ENCODE measurements at places on chromosomes 13 and 19.

DNA sequence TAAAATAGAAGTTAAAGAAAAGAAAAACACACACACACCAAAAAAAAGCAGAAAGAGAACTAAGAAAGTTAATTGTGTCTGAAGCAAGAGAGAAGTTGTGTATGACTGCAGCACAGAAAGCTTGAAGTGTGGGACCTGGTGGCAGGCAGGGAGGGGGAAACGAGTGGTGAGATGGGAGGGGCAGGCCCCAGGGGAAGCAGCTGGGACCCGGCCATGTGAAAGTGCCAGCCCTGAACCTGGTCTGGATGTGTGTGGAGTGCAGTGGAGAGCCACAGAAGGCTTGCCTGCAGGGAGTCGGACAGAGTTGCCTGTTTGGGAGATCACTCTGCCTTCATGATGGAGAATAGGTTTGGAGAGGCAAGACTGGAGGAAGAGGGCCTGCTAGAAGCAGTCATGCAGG lies 199.0 kb downstream of the GGACT start:
- no peak for DNase-seq

DNA sequence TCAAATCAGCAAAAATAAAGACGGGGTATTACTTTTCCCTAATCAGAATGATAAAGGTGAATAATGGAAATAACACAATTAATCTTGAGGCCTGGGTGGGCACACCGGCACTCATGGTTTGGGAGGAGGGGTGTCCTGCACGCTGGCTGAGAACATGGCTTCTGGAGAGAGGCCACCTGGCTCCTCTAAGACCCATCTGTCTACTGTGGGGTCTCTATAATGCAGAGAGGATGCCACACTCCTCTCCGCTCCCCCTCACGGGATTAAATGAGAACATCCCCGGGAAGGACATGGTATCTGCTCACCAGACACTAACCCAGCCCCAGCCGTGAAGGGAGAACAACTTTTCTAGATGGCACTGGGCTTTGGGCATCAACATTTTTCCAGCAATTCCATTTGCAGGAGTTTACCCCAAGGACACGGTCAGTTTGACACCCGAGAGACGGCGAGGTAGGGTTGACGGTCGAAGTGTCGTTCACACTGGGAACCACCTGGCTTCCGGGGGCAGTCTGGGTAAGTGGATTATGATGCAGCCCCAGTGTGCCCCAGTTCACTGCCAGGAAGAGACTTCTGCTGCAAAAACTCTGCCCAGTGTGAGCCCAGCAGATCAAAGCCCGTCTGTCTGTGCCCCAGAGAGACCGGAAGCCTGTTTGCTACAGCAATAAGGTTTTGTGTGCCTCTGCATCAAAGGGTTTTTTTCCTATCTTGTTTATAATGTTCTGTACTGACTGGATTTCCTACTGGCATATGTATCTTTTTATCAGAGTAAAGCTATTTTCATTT lies 56.6 kb downstream of the CEBPG start:
- no peak for DNase-seq

DNA sequence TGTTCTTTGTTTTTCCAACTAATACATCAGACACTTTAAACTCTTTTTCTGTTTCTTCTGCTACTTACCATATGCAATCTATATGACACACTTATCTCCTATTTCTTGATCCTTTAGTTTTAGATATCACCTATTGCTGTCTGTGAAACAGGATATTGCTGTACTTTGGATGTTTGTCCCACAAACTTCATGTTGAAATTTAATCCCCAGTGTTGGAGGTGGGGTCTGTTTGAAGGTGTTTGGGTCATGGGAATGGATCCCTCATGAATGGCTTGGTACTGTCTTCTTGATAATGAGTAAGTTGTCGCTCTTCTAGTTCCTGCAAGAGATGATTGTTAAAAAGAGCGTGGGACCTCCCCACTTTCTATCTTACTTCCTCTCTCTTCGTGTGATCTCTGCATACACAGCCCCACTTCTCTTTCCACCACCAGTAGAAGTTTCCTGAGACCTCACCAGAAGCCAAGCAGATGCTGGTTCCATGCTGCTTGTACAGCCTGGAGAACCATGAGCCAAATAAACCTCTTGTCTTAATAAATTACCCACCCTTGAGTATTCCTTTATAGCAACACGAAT lies 244.2 kb downstream of the NHLRC3 start:
- no peak for DNase-seq

DNA sequence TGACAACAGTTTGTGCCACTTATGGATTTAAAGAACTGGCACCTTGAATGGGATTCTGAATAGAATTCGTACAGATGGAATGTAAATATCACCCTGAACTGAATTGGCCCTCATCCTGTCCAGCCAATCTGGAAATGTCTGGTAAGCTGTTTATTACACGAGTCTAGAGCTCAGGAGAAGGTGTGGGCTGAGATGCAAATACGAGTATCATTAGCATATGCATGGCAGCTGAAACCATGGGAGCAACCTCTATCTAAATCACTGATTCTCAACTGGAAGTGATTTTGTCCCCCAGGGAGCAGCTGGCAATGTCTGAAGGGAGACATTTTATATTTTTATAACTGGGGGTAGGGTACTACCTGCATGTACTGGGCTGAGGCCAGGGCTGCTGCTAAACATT lies 15.6 kb upstream of the VWA8 start:
- DNase-seq = no peak

DNA sequence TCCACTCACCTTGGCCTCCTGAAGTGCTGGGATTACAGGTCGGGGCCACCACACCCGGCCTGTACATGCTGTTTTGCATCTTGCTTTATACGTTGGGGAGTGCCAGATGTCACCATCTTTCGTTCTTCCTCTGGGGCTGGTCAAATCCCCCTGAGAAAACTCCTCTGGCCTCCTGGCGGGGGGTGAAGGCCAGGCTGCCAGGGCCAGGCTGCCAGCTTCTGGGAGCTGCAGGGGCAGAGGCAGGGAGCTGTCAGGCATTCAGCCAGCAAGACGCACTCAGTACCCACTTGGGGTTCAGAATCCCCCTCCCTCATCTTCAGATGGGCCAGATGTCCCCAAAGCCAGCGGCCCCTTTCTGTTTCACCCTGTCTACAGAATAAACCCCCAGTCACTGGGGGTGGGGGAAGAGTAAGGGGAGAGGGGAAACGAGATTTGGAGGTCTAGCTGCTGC lies 16.1 kb downstream of the ZSWIM9 start:
- no peak for DNase-seq

- DNase-seq = no peak
Observed at GRCh38 chr13:41216160-41216559, 21.8 kb upstream of the KBTBD7 start.

DNA sequence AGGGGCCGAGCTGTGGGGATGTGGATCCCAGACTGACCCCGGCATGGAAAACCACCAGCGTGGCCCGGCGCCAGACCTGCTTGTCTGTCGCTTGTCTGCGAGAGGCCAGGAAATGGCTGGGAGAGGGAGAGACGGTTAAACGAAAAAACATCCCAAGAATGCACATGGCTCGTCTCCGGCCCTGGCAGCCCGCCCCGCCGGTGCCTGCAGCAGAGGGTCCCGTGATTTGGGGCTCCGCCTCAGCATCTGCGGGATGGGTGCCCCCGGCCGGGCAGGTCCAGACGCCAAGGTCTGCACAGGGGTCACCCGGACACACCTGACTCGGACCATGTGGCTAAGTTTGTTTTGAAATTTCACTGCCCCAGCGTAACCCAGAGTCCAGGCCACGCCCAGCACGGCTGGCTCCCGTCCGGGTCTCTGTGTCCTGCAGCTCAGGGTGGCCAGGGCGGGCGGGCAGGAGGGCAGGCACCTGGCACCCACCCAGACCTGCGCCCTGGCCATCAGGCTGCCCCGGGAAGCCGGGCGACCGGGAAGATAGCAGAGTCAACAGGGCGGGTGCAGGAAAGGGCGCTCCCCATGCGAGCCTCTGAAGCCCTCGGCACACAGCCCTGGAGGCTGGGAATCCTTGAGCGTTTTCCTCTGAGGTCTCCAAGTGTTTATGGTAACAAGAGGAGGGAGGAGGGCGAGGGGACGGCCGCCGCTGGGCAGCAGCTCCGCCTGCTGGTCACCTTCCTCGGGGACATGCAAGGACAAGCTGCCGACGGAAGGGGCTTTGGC lies 103.2 kb downstream of the GADD45B start:
- peak; percentile 72 for DNase-seq

GRCh38 chr19:58572026-58572817 lies 913 bp downstream of the MZF1 start:
- DNase-seq = no peak

- no peak for DNase-seq
Observed at GRCh38 chr13:100637380-100637779, 37.2 kb downstream of the TMTC4 start.

GRCh38 chr13:87820241-87820640 lies 149.1 kb downstream of the SLITRK5 start:
- no peak for DNase-seq

- DNase-seq = no peak
Observed at GRCh38 chr19:34489175-34489574, 7.6 kb downstream of the WTIP start.

GRCh38 chr19:7541828-7542443 lies 6.4 kb downstream of the PNPLA6 start:
- no peak for DNase-seq

GRCh38 chr13:42808341-42808940 lies 27.1 kb downstream of the FAM216B start:
- no peak for DNase-seq

DNA sequence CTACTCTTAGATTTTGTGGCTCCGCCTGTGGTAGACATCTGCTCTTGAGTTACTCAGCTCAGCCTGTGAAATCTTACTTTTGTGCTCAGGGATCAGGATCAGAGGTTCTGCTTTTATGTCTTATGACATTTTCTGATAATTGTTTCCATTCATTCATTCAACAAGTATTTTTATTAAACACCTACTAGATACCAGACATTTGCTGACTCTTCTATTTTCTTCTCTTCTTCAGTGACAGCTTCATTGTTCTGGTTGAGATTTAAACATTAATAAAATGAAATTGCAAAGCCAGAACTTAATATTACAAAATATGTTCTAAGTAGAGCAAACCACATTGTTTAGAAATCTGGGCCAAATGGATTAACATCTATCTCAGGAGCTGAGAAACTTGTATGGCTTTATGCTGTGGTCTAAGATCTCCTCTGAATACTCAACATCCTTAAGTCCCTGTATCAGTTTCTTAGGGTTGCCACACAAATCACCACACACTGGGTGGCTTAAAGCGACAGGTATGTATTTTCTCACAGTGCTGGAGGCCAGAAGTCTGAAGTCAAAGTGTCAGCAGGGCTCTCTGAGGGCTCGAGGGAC lies 15.8 kb upstream of the MICU2 start:
- DNase-seq = no peak

- DNase-seq = no peak
Observed at GRCh38 chr13:43061496-43062280, 38.3 kb downstream of the DNAJC15 start.

GRCh38 chr19:51565583-51565982 lies 5.5 kb upstream of the ZNF175 start:
- DNase-seq = no peak

DNA sequence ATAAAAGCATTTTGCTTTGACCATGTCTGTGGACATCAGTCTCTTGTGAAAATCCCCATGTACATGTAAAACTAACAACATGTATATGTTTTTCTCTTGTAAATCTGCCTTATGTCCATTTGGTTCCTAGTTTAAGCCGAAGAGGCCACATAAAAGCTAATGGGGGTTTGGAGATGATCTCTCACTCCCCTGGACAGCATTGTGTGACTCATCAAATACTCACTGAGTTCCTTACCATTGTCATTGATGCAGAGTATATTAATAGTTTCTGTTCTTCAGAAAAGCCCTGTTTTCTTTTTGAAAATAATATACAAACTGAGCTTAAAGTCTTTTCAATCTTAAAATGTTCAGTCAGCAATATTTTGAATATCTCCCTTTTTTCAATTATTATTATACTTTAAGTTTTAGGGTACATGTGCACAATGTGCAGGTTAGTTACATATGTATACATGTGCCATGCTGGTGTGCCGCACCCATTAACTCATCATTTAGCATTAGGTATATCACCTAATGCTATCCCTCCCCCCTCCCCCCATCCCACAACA lies 536.7 kb upstream of the HTR2A start:
- no peak for DNase-seq

DNA sequence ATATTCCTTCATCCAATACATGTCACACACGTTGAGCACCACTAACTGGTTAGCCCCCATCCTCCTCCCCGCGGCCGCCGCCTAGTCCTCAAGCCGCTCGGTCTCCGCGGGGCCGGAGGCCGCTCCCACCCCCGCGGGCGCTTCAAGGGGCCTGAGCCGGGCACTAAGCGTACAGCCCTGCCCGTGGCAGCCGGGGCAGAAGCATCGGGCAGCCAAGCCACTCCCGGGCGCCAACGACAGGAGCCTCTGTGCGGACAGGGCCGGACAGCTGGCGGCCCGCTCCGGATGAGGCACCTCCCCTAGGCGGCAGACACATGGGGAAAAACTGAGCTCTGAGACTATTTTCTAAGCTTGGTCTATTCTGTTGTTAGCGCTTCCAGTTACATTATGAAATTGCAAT lies 2.8 kb upstream of the ZNF543 start:
- DNase-seq = no peak

DNA sequence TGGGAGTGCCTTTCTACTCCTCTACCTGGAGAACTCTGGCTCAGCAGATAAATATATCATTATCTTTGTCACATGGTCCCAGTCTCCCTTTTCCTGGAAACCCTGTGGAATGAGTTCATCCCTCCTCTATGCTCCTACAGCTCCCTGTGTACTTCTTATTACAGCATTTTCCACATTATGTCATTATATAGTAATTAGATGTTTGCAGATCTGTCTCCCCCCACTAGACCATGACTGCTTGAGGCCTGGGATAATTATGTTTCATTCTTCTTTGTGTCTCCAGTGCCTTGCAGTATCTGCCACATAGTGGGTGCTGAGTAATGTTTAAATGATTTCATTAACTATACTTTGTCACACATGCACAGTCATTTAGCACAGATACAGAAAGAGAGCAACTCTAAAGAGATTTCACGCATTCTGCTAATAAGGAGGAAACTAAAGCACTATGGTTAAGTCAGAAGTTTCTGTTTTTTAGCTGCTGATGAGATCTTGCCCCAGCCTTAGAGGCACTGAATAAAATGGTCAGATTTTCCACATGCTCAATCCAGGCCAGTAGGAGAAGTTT lies 66.1 kb upstream of the DIAPH3 start:
- DNase-seq = no peak

GRCh38 chr13:89832827-89833226 lies 1514.7 kb upstream of the MIR17HG start:
- DNase-seq = no peak

DNA sequence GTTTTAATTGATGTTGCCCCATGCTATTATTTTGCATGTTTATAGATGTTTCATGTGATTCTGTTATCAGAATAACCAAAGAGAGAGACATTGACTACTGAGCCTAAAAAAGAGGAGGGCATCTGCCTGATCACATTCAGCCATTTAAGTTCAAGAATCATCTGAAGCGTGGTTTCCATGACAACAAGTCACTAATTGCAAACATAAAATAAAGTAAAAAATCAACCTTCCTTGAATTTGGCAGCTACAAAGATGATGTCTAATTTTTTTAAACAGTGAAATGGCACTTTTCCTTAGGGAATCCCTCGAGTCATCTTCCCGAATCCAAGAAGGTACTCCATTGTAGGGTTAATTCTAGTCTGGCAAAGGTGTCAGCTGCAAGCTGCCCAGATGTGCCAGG lies 884.2 kb downstream of the DIAPH3 start:
- DNase-seq = no peak

GRCh38 chr19:39297931-39298634 lies 1.9 kb downstream of the IFNL1 start:
- DNase-seq = peak; percentile 53

- DNase-seq = no peak
Observed at GRCh38 chr19:5489551-5489950, 34.3 kb downstream of the ZNRF4 start.

GRCh38 chr13:111117961-111118360 lies 2.9 kb downstream of the ARHGEF7 start:
- no peak for DNase-seq

Measured in activated naive CD8-positive, alpha-beta T cell treated with anti-CD3 and anti-CD28 coated beads, Interleukin-2, amount 50 U/mL, for 24 hours (primary cell).